Activated CD4-positive, alpha-beta T cell treated with anti-CD3 and anti-CD28 coated beads, Interleukin-2, Interleukin-6, amounts not matched to agents 100 ng/mL and 50 ng/mL, durations not matched to agents 16 hours and 8 hours (primary cell): ENCODE measurements at places on chromosomes 12 and 14.

DNA sequence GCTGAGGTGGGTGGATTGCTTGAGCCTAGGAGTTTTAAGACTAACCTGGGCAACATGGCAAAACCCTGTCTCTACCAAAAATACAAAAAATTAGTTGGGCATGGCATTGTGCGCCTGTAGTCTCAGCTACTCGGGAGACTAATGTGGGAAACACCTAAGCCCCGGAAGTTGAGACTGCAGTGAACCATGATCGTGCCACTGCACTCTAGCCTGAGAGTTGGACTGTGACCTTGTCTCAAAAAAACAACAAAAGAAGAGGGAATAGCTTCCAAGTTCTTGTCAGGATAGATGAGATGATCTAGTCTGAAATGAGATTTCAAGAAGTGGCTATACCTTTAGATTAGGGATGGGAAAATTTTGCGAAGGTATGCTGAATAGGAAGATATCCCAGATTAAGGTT lies 14.8 kb upstream of the C12orf50 start:
- no peak for DNase-seq

DNA sequence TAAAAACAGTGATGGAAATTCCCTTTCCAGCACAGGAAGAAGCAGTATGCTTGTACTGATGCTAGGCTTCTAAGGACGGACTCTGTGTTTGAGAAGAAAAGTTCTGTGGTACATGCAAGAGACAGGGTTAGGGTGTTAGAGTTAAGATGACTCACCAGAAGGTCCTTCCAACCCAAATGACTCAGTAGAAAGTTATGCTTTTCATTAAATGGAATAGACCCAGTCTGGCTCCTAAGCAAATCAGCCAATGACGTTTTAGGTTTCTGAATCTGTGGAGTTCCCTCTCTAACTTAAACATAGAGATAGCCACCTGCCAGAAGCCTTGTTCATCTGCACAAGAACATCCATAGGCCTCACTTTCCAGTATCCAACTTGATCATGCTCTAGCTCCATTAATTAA lies 5.7 kb downstream of the PTHLH start:
- DNase-seq, result peak; percentile 57

DNA sequence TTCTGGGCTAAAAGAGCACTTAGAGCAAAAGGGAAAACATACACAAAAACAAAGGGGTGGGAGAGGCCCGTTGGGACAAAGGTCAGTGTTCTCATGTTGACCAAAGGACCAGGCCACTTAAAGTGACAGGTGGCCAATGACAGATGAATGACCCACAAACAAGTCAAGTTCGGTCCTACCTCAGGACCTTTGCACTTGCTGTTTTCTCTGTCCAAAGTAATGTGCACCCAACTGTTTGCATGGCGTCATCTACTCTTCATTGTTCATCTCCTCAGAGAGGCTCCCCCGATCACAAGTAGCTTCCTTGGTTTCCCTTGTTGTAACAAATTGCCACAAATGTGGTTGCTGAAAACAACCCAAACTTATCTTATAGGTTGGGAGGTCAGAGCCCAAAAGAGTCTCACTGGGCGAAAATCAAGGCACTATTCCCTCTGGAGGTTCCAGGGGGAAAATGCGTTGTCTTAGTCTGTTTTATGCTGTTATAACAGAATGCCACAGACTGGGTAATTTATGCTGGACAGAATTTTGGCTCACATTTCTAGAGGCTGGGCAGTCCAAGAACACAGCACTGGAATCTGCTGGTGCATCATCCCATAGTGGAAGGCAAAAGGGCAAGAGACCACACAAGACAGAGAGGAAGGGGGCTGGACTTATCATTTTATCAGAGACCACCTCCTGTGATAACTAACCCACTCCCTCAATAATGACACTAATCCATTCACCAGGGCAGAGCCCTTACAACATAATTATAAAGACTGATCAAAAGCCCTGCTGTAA lies 23.9 kb downstream of the CLMN start:
- no peak for DNase-seq

GRCh38 chr14:33849455-33849801 lies 101.4 kb downstream of the EGLN3 start:
- DNase-seq, result no peak

GRCh38 chr12:39586816-39587215 lies 32.8 kb downstream of the ABCD2 start:
- no peak for DNase-seq

DNA sequence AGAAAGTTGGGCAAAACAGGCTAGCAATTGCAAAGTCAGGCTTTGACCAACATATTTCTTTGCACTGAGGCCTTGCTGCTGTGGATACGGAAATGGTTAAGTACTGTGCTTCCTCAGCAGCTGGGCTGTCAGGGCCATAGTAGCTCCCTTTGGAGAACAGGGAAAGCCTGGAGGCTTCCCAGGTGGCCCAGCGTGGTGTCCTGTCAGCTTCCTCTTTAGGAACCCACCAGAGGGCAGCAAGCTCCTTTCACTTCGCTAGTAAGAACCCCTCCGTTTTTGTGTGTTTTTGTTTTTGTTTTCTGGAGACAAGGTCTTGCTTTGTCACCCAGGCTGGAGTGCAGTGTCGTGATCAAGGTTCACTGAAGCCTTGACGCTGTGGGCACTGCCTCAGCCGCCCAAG lies 1.7 kb upstream of the CFAP251 start:
- DNase-seq, result no peak

- no peak for DNase-seq
These were observed 5.0 kb upstream of the SRSF9 start for GRCh38 chr12:120474616-120474960.

DNA sequence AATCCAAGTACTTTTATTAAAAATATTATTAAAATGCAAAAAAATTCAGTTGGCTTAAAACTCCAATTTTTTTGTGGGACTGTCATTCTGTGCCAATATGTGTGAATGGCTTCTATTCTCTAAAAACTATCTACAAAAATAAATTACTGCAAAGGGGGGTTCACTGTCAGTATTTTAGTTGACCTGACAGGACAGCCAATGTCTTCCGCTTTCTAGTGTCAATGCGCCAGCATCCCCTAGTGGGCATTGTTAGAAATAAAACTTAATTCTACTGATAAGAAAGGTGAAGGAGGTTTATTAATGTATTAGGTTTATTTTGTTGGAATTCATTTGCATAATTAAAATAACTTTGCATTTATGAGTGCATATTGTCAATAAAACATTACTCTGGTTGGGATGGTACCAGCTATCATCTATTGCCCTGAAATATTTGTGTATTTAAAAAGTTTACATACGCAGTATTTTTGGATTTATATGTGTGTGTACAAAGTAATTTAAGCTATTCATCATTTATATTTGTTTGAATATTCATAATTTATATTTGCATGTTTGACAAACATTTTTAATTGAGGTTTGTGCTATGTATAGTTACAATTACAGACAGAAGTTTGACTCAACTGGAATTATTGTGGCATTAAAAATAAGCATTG lies 527.2 kb downstream of the FLRT2 start:
- DNase-seq, result peak; percentile 36
